ENCODE measurements at places on chromosomes 7 and 10.

DNA sequence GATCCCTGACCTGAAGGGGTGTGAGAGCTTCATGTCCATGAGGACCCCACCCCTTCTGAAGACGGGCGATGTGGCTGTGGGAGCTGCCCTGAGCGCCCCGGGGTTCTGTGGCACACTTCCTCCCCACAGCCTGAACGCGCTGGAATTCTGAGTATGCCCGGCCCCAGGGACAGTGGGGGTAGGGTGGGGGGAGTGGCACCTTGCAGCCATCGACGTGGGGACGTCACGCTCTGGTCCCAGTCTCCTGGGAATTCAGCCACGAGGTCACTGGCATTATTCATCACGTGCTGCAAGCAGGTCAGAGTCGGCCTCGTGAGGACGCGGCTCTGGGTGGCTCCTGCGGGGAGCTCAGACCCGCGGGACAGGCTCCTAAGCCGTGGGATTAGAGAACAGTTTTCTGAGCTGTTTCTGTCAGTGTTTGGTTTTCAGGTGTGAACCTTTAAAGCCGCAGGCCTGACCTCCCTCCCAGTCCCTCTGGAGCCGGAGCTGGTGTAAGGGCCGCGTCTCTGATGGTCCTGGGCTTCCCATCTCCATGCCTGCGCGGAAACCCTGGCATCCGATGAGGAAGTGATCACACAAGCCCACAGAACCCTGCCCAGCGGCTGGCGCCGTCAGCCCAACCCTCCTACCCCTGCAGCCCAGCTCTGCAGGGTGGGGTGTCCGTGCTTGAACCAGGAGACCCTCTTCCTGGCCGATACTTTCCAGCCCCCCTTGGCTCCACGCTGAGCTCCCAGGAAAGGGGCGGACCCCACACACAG is 16.1 kb downstream of the GPR146 start:
- peak; percentile 43 for DNase-seq

DNA sequence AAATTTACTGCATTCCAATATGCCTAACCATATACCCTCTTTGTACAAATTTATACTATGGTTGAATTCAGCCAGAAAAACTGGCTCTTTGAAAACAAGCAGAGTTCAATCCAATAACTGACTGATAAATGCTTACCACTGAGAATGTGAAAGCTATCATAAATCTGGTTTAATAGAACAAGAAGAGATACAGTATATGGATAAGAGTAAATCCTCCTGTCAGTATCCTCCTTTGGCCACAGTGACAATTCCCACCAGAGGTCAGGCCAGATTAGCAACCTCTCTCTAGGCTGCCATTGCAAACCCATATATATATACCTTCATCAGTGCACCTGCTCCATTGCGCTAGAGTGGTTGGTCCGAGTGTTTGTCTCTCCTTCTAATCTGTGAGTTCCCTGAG is 647.2 kb downstream of the GRM8 start:
- DNase-seq, result no peak

GRCh38 chr10:128972036-128972405 is 495.0 kb upstream of the MGMT start:
- DNase-seq, result no peak

DNA sequence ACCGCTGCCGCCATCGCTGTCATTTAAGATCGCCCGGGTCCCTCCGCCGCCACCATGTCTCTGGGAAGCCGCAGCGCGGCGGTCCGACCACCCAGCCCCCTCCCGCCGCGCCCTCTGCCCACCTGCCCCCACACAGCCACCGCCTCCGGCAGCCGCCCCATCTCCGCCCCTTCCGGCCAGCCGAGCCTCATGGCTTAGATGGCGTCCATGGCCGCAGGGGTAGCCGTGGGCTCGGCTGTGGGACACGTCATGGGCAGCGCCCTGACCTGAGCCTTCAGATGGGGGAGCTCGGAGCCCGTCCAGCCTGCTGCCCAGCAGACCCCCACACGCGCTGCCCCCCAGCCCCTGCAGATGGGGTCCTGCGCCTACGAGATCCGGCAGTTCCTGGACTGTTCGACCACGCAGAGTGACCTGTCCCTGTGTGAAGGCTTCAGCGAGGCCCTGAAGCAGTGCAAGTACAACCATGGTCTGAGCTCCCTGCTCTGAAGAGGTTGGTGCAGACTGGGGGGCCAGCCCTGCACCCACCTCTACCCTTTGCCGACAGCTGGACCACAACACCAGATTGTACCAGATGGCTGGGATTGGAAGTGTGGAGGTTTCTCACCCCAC is 38.0 kb upstream of the TARP start:
- no peak for DNase-seq

GRCh38 chr7:81273601-81274397 is 354.9 kb upstream of the SEMA3C start:
- DNase-seq, result no peak

DNA sequence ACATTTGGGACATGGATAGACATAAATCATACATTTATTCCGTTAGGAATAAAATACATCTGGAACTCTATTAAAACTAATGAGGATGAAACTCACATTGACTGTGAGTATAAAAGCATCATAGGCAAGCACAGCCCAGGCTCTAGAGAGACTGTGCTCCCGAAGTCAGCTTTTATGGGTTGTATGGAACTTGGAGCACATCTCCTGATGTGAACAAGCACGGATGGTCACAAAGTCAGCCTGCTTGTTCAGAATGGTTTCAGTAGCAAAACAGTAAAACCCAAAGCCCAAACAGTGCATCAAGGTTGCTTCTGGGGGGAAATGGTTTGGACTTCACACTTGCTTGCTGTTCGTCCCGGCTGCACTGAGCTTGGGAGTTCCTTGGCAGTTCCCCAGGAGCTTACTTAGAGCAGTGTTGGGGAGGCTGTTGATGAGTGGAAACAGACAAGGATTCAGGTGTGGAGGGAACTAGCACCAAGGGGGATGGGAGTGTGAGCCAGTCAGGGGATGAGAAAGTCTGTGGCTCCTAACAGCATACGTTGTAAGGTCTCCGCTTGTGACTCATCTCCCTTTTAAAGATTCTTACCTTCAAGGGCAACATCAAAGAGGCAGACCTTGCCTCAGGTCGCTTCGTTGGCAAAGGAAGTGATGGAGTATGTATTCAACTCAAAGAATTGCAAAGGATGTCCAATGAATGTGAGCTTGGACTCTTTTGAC is 19.7 kb upstream of the ITGA8 start:
- DNase-seq, result no peak

DNA sequence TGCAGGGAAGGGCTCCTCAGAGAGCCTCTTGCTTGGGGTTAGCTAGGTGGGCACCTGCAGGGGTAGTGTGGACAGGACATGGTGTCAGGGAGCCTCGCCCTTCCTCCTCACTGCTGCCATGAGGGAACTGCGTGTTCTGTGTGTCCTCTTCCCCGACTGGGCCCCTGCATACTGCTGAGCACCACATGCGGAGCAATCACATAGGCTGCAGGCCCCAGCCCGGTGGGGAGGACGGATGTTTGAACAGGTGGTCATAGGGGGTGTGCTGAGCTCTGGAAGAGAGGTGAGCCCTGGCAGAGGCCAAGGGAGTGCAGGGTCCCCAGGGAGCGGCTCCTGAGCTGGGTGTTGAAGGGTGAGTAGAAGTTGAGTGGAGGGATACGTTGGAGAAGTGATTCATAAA is 48.3 kb upstream of the ZMIZ2 start:
- DNase-seq, result no peak

- no peak for DNase-seq
Observed at GRCh38 chr7:158609313-158609974, 21.8 kb upstream of the PTPRN2 start.

- DNase-seq, result no peak
Observed at GRCh38 chr10:48470115-48470892, 134.6 kb downstream of the ARHGAP22 start.

- DNase-seq, result no peak
Observed at GRCh38 chr7:70259502-70259901, 661.2 kb downstream of the AUTS2 start.

- DNase-seq, result peak; percentile 96
Observed at GRCh38 chr10:112958275-112958995, 8.4 kb downstream of the TCF7L2 start.

DNA sequence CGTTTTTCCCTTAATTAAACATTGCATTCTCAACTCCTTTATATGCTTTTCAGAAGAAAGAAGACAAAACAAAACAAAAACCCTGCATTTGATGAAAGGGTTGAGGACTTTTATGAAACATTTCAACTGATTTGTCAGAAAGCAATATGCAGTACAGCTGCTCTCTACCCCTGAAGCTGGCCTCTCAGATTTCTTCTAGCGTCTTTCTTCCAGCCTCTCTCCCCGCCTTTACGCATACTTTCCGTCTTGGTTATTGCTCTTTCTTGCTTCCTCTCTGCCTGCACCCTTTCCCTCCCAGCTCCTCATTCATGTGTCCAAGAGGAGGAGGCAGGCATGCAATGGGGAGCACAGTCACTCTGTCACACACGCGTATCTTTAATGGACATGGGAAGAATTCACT is 91.0 kb upstream of the COL1A2 start:
- peak; percentile 87 for DNase-seq

- DNase-seq, result no peak
Observed at GRCh38 chr7:150463461-150463860, 13.0 kb downstream of the GIMAP8 start.

DNA sequence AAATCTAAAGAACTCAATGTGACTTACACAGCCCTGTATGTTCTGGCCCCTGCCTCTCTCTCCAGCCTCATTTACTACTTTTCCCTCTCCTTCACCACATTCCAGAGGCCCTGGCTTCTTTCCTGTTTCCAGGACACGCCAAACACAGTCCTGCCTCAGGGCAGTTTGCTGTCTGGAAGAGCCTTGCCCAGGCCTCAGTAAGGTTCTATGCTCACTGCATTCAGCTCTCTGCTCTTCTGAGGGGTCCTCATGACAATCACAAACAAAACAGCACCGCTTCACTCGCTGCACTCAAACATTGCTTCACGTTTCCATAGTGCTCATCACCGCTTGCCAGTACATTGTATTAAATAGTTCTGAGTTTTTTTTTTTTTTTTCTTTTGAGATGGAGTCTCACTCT is 35.1 kb upstream of the GARS1 start:
- DNase-seq, result peak; percentile 12

DNA sequence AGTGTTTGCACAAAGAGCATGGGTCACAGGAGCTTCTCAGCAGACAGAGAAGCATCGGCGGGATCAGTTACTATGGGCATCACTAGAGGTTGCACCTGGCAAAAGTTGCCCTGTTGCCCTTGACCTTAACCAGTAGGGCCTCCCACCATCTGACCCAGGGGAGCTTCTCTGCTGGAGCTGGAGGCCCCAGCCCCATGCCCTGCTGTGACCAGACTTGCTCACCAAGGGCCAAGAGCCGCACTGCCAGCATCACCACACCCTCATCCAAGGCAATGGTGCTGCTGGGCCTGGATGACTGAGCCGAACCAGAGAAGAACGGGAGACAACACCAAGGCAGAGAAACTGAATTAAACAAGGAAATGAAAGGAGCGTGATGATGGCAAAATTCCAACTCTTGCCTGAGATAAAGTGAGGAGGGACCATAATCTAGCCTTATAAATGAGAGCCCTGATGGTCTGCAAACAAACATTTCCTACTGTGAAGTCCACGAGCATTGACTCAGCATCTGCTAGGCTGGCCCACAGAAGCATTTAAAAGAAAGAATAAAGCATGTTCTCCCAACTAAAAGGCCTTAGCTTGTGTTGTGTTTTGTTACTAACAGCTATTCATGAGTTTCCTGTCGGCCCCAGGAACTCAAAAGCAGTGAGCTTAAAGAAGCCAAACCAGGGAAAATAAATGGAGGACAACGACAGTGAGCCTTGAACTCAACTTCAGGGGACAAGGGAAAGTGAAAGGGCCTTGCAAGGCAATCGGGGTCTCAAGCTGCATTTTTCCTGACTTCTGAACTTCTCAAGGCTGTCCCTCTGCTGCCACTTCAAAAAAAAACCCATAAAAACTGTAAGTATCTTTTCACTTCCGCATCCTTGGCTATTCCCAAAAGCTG is 60.4 kb downstream of the AFAP1L2 start:
- DNase-seq, result peak; percentile 23
